ENCODE measurements at places on chromosomes 2 and 18.

DNA sequence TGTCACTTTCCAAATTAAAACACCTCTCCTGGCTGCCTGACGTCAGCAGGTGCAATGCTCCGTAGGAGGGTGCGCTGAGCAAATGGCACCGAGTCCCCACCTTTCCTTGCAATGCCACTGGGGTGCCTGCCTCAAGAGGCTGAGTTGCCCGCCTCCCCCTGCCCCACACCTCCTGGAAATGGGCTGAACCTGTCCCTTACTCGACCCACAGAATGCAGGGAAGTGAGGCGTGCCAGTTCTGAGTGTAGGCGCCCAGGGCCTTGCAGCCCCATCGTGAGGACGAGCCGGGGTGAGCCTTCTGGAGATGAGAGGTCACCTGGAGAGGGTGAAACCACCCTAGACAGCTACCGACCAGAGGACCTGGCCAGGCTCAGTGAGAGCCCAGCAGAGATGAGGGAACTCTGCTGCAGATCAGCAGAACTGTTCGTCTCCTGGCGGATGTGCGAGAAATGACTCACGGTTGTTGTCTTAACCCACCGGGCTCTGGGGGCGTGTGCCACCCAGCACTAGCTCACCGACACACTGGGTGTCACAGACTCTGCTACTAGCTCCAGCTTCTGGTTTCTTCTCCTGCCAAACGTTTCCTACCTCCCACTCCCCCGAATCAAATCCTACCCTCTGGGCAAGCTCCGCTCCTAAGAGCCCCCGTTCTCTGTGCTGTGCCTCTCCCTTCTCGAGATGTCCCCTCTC lies 168.7 kb upstream of the HDAC4 start:
- DNase-seq = no peak

GRCh38 chr2:42924418-42924886 lies 132.1 kb upstream of the HAAO start:
- DNase-seq = no peak

DNA sequence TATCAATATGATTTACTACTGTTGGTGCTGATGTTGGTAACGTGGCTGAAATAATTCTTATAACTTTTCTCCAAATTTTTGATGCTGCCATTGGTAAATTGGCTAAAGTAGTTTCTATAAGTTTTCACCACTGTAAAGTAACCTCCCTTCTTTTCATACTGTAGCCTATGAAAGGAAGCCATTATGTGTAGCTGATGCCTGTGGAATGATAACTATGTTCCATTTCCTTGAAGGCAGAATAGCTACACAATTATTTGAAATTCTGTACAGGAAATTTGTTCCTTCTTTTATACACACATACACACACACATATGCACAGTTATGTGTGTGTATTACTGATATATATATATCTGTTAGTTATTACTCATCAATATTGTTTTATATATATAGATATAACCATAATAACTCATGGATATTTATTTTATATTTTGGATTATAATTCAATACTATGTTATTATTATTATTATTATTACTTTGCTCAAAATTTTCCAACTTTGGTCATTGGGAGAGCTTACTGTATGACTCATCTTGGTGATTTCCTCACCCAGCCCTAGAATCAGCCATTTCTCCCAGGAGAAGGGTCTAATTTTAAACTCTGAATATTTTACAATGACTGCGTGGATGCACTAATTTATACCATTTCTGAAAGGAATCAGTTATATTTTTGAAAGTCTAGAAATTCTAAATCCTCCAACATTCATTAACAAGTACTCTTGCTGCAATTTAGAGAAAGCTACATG lies 1677.7 kb downstream of the SUCLG1 start:
- DNase-seq = no peak

DNA sequence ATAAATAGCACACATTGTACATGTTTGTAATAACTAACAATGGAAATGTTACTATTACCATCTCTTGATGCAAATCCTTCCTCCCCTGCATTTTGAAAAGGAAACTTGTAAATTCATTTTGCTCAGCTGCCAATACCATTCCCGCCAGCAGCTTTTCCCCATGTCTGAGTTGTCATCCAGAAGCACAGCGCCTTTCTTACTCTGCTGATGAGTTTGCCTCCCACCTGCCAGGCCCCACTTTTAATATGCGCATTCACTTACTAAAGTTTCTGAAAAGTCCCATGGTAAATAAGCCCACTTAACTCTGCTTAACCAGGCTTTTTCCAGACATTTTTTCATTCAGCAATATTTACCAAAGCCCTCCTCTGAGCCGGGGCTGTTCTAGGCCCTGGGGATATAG lies 3.9 kb downstream of the CHST10 start:
- no peak for DNase-seq

- no peak for DNase-seq
Observed at GRCh38 chr2:9332853-9333245, 90.5 kb downstream of the ITGB1BP1 start.

GRCh38 chr2:172613615-172614231 lies 57.8 kb downstream of the PDK1 start:
- DNase-seq = no peak

GRCh38 chr2:85116207-85116606 lies 17.0 kb upstream of the TCF7L1 start:
- no peak for DNase-seq

DNA sequence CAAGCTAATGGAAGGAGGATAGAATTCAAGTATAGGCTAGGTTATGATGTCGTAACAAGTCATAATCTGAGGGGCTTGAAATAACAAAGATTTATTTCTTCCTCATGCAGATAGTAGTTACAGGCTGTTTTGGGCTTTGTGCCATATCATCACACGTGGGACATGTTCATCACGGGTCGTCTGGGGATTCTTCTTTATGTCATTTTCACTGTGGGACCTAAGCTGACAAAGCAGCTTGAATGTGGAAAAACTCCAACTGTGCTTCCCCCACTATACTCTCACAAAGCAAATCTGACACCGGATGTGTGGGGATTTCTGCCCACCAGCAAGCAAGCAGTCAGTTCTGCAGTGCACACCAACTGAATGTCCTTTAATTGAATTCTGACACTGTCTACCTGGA lies 124.8 kb downstream of the LTBP1 start:
- DNase-seq = no peak

DNA sequence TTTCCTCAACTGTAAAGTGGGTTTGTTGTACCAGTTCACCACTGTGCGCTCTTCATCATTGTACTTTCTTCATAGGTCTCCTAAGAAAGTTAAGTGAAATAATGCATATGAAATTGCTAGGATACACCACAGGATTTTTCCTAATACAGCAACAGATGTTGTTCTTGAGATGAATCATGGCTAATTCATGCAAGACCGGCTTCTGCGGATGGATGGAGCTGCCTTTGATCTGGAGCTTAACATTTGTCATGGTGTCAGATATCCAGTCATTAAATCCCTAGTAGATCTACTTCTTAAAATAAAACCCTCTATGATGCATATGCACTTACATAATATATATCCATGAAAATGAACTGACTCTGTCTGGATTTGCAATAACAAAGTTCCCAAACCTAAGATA lies 114.1 kb downstream of the COL6A3 start:
- no peak for DNase-seq

DNA sequence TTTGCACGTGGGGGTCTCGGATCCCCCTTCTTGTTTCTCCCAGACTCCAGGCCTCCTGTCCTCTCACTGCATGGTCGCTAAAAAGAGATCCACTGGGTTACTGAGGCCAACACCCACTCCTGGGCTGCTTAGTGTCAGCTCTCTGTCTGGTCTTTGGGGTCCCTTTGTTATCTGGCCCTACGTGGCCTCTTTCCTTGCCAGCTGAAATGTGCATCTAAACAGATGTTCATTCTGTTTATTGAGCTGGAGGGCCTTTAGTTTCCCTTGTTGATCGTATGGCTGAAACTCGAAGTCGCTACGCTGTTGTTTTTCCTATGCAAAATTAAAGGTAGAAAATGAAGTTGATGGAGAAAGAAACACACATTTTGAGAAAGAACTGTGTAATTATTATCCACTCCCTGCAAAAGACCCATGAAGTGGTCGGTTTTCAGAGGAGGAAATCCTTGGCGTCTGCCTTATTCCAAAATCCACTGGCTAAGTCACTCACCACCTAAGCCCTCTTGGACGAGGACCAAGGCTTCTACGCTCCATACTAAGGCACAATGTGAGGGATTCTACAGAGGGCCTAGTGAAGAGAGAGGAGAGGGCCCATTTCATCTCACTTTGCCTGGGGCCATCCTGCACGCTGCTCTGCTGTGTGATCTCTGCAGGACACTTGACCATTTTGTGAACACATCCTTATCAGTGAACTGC lies 105.3 kb downstream of the GLI2 start:
- no peak for DNase-seq

GRCh38 chr2:109447251-109447661 lies 166.5 kb downstream of the SEPTIN10 start:
- no peak for DNase-seq

DNA sequence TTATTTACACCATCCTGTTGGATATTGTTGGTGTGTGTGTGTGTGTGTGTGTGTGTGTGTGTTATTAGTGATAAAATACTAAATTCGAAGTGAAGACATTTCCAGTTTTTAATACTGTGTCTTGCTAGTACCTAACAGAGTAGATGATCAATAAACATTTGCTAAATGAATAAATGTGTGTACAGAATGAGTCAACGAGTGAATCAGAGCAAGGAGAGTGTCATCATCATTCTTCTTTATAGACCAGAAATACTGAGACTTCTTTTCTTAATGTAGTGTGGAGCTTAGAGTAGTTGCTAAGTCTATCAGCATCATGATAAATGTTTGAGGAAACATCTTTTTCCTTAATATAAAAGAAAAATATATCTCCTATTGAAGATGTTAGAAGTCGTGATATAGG lies 169.7 kb upstream of the SATB2 start:
- no peak for DNase-seq

DNA sequence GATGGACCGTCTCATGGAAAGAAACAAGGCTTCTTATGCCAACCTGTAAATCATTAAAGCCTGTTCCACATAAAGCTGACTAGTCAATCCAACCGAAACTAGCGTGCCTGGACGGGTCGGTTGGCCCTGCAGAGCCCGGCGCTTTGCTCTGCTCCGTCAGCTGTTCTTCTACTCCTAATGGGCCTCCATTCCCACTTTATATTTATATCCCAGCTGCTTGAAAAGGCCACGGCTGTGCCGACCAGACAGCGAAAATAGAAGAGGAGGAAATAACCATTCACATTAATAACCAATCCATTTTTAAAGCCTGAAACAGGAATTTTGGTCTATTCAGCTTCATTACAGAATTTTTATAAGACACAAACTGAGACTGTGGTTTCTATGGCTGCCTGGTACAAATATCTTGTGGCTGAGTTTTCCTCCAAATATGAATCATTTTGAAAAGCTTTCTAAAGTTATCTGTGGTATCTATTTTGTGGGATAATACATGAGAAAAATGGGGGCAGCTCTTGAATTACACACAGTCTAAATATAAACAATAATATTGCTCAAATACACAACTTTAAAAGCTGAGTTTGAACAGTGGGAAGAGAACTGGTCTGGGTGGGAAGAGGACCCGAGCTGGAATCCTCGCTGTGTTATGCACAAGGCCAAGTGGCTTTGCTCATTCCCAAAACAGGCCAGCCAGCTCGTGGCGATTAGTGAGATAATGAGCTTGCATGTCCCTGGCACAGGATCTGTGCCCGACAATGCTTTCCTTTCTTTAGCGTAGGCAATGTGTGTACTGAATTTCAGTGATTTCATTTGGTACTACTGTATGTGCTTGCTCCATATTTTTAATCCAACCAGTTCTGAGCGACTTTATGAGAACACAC lies 10.5 kb upstream of the FAM124B start:
- no peak for DNase-seq

DNA sequence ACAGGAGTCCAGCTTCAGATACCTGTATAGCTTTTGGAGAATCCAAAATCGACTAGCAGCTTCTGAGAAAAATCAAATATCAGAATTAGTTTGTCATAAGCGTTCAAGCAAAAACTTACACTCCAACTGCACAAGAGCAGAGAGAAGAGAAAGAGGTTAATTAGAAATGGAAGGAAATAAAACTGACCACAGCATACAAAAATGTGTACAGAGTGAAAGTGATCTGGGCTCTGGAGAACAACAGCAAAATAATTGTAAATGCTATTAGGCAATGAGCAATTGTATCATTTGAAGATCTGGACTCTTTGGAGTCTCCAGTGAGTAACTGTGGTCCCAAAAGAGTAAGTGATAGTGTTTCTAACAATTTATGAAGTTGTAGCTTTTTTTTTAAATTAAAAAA lies 867.3 kb downstream of the TRIB2 start:
- no peak for DNase-seq
